Urinary bladder (tissue), 4 donors: ENCODE measurements at places on chromosomes 3 and 15. TPM values are rescaled to one million over a fixed set of nuclear protein-coding genes. Genes with fewer than 3 reads are reported as not detected.

- no peak for DNase-seq
These were observed 735 bp downstream of the STIMATE start for GRCh38 chr3:52896613-52897012.

DNA sequence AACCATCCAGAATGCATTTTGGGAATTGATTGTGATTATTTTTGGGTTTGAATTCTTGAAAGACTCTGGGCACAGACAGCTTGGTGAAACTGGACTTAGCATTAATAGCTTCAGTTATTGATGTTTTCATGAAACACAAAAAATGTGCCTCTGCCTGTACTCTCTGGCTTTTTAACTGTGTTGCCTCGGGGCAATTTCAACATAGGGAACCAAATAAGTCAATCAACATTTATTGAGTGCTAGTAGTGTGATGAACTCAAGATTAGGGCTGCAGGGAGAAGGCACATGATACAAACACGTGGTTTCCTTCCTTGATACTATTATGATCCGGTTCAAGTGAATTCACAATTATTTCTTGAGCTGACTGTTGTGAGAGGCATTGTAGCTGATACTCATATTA lies 50.8 kb downstream of the UNC13C start:
- DNase-seq: no peak

DNA sequence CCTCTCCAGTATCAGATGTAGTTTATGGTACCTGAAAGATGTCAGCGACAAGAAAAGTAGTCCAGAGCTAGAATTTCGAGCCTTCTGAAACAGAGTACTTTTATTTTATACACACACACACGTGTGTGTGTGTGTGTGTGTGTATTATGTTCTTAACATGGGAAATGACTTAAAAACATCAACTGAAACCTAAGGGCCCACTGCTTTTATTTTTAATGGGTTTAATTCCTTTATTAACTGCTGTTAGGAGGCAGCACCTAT lies 1.9 kb downstream of the TCF12 start:
- no peak for DNase-seq

- no peak for DNase-seq
These were observed 148.8 kb upstream of the GADL1 start for GRCh38 chr3:31043184-31043819.

GRCh38 chr3:181711325-181712135 lies at the start of gene SOX2:
SOX2 (plus strand) TSS chr3:181711925; CDS start chr3:181712361, 436 bp downstream.
- DNase-seq: peak; percentile 75

DNA sequence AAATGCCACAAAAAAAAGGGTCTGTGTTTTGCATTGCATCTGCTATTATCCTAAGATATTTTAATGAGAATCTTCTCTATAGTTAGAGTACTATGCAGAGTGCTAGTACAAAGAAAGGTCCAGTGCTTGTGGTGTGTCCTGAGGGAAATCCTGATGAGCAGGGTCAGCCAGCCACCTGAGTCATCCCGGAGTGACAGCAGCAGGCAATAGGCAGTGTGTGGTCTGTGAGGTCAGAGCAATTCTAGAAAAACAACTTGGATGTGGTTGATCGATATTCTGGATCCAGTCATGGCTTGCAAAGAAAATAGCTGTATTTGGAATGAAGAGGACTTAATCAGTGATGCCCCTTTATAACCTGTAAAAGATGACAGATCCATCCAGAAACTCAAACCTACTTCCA lies 119.2 kb downstream of the CTNNB1 start:
- DNase-seq: no peak

- no peak for DNase-seq
These were observed 2.2 kb downstream of the LTK start for GRCh38 chr15:41511331-41511898.

GRCh38 chr3:185797993-185798830 lies 26.6 kb downstream of the IGF2BP2 start:
- DNase-seq: no peak

DNA sequence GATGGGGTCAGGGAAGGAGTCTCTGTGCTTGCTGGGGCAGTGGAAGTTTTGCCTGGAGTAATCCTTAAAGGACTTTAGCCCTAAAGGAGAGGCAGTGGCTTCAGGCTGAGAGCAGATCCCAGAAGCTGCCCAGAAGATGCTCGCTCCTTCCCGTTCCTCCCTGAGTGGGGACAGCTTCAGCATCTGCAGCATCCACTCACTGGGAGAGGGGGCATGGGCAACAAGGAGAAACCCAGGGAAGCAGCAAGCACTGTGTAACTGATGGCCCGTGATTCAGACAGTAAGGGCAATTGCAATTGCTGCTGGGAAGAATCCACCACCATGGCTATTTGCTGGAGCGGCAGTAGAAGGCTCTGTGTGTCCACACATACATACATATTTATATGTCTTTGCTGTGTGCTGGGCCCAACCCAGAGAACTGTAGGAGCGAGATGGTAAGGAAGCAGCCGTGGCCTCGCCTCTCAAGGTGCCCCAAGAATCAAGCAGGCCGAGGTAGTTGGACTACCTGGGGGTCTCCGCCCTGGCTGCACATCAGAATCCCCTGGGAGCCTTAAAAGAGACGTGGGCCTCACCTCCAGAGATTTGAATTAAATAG lies 5.8 kb upstream of the PAQR5 start:
- no peak for DNase-seq

- DNase-seq: no peak
These were observed 151.4 kb downstream of the OTOL1 start for GRCh38 chr3:161647936-161648470.

- DNase-seq: no peak
These were observed 285.1 kb upstream of the CDIN1 start for GRCh38 chr15:36294359-36294758.

DNA sequence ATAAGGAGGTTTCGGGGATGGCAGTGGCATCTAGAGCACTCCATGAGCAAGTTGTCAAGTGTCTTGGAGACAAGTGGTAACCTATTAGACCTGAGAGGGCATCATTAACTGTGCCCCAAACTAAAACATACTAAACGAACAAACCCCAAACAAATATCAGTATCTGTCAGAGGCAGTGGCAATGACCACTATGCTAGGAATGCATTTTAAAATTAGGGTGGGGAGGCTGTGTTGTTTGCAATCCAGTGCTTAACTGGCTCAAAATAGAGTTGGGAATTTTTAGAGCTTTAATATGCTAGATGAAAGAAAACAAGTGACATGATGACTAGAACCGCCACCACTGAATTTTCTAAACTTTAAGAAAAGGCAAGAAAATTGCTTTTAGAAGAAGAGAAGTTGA lies 51.8 kb upstream of the TPRG1 start:
- DNase-seq: no peak

GRCh38 chr3:118348169-118348557 lies 686.5 kb downstream of the IGSF11 start:
- no peak for DNase-seq

- DNase-seq: no peak
These were observed 701 bp downstream of the OSBPL11 start for GRCh38 chr3:125594581-125595011.

DNA sequence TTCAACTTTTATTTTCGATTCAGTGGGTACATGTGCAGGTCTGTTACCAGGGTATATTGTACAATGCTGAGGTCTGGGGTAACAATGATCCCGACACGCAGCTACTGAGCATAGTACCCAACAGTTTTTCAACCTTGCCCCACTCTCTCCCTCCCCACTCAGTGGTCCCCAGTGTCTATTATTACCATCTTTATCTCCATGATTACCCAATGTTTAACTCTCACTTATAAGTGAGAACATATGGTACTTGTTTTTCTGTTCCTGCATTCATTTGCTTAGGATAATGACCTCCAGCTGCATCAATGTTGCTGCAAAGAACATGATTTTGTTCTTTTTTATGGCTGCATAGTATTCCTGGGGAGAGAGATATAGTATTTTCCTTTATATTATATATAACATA lies 75.7 kb upstream of the EPHB3 start:
- DNase-seq: no peak

GRCh38 chr3:131962982-131963381 lies 71.8 kb downstream of the CPNE4 start:
- no peak for DNase-seq

DNA sequence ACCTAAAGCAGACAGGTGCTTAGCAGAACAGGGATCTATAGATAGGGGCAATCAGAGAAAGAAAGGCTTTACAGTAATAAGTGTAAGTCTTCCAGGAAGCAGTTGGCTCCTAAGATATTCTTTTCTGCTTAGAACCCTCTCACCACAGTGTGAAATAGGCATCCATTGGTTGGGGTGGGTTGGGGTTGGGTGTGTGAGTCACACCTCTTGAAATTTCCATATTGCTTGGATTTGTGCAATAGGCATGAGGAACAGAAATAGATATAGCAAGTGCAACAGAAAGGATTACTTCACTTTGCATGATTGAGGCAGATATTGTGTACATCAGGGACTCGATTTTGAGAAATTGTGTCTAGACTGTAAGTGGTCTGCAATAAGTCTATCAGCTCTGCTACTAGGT lies 200.1 kb upstream of the GAP43 start:
- DNase-seq: no peak

DNA sequence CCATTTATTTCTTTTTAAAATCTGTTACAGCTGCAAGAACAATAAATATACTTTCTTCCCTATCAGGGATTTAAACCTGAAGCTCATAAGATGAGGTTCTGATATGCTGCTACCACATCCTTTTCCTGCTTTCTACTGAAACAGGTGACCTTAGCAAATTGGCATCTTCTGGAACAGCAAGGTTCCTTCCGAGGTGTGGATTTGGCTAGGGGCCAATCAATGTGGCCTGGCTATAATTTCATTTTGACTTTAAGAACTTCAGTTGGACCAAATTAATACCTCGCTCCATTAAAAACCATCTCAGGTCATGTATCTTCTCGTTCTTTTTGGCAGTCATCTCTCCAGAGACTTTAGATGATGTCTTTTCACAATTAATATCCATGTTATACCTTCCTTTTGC lies 53.4 kb upstream of the C3orf80 start:
- DNase-seq: no peak

Gene PTX3
- 33.4 TPM for polyA plus RNA-seq

Gene EPHB3
- polyA plus RNA-seq: 5.1 TPM

Gene MITF
- polyA plus RNA-seq: 13.3 TPM

Gene OR5H15
- polyA plus RNA-seq: not detected

Gene BMF
- 7.8 TPM for polyA plus RNA-seq

Gene SLC2A2
- 0.09 TPM for polyA plus RNA-seq

Gene CXCR6
- polyA plus RNA-seq: 1.6 TPM

Gene APBA2
- polyA plus RNA-seq: 4.2 TPM

Gene RPUSD3
- 39.6 TPM for polyA plus RNA-seq
